ENCODE measurements at places on chromosomes 3 and 15.

GRCh38 chr15:63973212-63974009, 72.9 kb downstream of the DAPK2 start:
- no peak for DNase-seq

DNA sequence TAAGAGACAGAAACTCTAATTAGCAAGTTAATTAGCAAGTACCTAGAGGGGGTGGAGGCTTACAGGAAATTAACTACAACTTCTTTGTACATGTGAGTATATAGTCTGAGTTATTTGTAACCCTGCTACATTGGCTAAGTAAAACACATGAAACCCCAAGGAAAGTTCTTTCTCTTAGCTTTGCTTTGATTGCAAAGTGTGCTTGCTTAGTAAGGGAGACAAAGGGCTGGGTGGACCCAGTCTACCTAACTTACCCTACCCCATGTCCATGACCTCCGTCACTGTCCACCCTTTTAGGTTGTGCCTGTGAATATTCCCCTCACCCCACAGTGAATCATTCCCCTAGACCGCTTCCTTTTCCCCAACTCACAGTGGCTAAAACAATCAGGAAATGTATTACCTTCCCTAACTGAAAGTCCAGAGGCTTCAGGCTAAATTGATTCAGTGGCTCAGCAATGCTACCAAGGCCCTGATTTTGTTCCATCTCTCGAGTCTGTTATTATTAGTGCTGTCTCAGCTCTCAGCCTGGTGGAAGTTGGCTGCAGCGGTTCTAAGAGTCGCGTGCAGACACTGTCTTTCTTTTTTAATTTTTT, 31.1 kb upstream of the RYR3 start:
- no peak for DNase-seq

DNA sequence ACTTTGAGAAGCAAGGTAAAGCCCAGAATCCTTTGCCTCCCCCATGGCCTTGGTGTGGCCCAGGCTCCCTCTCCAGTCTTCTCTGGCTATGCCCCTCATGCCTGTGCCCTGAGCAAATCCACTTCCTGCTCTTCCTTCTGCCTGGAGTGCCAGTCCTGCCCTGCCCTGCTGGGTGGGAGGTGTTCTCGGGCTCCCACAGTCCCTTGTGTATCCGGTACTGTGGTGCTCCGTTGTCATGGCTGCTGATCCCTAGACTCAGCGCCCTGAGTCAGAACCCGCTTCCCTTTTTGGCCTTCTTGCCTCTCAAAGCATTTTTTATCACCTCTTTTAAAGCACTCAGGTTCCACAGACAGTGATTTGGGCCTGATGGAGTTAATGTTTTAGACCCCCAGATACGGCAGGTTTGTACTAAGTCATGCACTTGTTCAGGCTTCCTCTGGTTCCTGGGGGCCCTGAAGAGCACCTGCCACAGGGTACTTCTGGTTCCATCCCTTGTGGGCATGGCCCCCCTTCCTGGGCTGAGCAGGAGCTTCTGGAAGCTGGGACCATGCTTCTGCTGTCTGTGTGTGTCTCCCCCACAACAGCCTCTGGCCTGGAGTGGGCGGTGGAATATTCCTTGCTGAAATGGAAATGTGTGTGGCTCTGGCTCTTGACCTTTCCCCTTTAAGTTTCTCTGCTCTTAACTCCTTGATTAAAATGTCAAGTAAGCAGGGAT, 29.6 kb upstream of the ADAMTS7 start:
- no peak for DNase-seq

GRCh38 chr15:94943888-94944287, 712.5 kb downstream of the MCTP2 start:
- DNase-seq, result no peak

DNA sequence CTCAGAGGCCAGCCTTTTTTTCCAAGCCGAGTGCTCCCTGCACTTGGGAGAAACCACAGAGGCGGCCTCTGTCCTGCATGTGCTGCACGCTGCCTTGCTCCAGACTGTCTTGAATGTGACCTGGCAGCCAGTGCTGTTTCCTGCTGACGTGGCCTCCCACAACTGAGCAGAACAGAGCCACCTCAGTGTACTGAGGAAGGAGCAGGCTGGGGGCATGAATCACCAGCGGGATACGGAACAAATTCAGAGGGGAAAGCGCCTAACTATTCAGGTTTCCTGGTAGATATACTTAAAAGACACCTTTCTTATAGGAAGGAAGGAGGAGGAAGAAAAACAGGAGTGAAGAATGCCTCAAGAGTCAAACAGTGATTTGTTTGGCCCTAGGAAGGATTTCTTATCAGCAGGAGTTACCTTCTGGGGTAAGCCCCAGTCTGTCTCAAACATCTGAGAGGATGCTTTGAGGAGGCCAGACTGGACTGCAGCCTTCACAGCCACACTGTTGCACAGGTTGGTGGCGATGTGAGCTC, 114.0 kb downstream of the FNDC3B start:
- no peak for DNase-seq

GRCh38 chr15:94107652-94108051, 123.7 kb upstream of the MCTP2 start:
- DNase-seq, result no peak

All from hematopoietic multipotent progenitor cell treated with erythropoietin and hydrocortisone succinate and interleukin-3 and kit ligand, for 8 days (in vitro differentiated cells).